ENCODE measurements at places on chromosomes 11 and 22.

DNA sequence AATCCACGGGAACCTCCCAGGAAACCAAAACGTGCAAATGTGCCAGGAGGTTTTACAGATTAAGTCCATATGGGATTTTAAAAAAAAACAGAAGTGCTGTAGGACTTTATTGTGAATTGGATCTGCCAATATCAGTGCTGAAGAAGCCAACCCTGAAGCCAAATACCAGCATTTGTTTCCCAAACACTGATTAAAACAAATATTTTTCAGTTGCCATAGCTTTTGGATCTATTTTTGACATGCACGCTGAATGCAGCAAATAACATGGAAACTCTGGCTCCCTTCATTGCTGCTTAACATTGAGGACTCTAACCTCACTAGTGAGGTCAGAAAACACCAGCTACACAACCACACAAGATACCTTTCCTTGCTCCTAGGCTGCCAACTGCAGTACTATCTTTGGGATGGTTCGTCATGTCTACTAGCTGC lies 28.4 kb upstream of the SIK2 start:
- DNase-seq, result no peak

- no peak for DNase-seq
Observed at GRCh38 chr11:59716051-59716450, 2.4 kb upstream of the OR10V1 start.

- DNase-seq, result no peak
Observed at GRCh38 chr22:40397396-40397795, 27.0 kb downstream of the SGSM3 start.

GRCh38 chr11:111715142-111715816 lies 50.9 kb downstream of the PPP2R1B start:
- DNase-seq, result no peak

DNA sequence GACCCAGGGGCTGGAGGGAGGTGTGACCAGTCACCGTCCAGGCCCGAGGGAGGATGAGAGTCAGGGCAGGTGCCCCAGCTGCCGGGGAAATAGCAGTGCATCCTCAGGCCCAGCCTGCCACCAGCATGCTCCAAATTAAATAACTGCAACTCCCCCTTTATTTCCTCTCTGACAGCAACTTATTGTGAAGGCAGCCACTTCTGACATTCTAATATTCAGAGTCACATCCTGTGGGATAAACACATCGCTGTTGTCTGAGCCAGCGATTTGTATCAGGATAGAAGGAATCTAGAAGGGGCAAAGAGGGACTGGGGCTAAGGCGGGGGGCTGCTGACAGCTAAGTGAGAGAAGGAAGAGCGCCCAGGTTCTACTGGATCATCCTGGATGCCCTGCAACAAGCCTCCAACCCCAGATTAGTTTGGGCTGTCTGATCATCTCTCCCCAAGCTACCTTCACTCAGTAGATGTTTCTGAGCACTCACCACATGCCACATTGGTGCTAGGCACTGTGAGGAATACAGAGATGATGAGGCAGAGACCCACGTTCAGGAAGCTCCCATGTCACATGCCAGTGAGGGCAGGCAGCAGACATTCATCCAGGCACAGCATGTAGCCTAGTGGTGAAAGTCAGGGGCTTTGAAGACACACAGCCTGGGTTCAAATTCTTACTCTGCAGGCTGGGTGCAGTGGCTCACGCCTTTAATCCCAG lies 214.1 kb downstream of the BUD13 start:
- DNase-seq, result no peak

DNA sequence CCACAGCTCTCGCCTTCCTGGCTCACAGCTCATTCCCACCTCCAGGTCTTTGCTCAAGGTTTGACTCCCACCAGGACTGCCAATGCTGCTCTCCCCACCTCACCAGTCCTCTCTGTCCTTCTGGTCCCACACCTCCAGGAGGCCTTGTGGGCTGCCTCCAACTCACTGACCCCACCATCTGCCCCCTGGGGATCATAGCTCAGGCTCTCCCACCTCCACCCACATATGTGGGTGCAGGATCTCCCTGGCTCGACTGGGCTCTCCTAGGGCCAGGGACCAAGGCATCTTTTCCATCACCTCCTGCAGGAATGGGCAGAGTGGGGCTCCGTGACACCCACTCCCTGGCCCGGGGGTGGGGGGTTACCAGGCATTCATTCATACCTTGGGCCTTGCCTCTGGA lies 13.8 kb upstream of the SSTR3 start:
- DNase-seq, result no peak

- DNase-seq, result no peak
Observed at GRCh38 chr11:36086366-36086765, 142.5 kb downstream of the LDLRAD3 start.

GRCh38 chr11:92653454-92653853 lies 316.0 kb upstream of the MTNR1B start:
- DNase-seq, result no peak

DNA sequence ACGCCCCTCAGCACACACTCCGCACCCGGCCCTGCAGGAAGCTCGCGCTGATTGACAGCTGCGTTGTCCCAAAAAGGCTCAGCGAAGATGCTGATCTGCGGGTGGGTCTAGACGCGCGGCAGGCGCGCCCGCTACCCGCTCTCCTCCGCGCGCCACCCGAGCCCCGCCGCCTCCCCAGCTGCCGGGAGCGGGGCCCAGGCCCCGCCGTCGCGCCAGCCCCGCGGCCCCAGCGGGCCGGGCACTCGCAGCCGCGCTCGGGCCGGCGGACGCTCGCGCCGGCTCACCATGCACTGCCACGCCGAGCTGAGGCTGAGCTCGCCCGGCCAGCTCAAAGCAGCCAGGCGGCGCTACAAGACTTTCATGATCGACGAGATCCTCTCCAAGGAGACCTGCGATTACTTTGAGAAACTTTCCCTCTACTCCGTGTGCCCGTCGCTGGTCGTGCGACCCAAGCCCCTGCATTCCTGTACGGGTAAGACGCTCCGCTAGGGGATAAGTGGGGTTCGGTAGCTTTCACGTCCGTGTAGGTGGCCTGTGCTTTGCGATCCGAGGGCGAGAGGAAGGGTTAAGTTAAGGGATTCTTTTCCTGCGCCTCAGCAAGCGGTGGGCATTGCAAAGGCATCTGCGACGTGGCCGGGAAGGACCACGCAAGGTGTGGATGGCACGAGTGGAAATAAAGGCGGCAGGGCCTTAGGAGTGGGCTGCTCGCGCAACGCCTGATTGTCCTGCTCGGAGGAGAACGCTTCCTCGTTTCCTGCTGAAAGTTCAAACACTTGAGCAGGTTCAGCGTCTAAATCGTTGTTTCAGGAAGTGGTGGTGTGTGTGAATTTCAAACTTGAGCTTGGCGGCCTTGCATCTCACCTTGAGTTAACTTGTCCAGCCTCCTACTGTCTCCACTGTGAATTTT lies at the start of gene BARX2:
Gene BARX2, plus strand, starts transcription at position 98 of the 907 bp plus-strand sequence. Its CDS starts 188 bp downstream, at position 286.
- DNase-seq, result no peak

- DNase-seq, result peak; percentile 17
Observed at GRCh38 chr11:2580571-2581001, 119.2 kb downstream of the KCNQ1OT1 start.

- DNase-seq, result no peak
Observed at GRCh38 chr22:33070600-33070999, 12.4 kb upstream of the SYN3 start.

GRCh38 chr11:71286701-71287643 lies 34.6 kb upstream of the SHANK2 start:
- no peak for DNase-seq

- no peak for DNase-seq
Observed at GRCh38 chr11:133360860-133361688, 171.2 kb downstream of the OPCML start.

GRCh38 chr11:128482512-128483191 lies 104.7 kb downstream of the ETS1 start:
- no peak for DNase-seq

DNA sequence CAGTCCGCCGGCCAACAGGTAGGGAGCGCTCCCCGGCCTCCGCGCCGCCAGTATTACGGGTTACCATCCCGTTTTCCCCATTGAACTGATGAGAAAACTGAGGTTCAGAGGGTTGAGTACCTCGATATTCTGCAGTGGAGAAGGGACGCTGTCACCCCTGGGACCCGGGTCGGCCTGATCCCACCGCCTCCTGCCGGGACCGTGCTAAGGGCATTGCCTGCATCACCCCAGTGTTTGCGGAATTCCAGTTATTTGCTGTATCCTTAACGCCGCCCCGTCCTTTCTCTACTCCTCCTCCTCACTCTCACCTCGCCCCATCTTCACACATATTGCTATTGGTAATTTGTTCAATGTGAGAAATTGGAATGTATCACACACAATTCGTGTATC lies 370 bp upstream of the A4GALT start:
- DNase-seq, result no peak

DNA sequence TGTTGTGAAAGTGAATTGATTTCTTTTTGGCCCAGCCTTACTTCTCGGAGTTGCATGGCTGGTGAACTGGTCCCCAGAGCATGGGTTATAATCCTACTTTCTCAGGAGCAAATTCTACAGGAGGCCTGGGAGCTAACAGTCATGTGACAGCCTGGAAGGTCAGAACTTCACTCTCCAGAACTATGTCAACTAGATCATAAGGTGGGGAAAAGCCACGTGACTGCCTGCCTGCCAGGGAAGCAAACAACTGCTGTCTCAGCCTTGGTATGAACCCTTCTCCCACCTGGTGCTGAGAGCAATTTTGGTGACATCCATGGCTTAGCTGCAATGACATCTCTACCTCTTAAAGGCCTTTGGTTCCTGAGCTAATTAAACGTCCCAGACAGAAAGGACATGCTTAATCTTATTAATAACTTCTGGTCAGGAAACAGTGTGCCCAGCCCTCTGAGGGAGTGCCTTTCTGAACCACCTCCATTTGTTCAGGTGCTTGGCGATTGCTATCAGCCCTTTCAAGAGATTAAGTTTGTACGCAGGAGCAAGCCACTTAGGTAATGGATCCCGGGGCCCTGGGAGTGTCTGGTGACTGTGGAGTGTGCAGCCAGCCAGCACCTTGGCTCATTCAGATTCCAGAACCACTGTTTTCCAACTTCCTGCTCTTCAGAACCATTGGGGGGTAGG lies 1.4 kb upstream of the CREB3L1 start:
- DNase-seq, result no peak

DNA sequence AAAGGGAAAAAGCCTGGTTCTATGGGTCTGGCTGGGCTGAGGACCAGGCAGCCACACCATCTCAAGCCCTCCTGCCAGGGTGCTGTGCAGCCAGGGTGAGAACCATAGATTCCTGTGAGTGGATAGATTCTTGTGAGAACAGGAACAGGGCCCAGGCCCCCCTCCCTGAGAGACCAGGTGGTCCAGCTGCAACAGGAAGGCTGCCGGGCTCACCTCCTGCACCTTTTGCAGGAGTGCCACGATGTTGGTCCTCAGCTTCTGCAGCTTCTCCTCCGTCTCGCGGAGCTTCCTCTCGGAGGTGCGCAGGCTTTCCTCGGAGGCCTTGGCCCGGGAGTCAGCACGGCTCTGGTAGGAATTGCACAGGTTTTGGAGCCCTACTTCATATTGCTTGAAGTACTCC lies 40.8 kb downstream of the MORC2 start:
- DNase-seq, result no peak

DNA sequence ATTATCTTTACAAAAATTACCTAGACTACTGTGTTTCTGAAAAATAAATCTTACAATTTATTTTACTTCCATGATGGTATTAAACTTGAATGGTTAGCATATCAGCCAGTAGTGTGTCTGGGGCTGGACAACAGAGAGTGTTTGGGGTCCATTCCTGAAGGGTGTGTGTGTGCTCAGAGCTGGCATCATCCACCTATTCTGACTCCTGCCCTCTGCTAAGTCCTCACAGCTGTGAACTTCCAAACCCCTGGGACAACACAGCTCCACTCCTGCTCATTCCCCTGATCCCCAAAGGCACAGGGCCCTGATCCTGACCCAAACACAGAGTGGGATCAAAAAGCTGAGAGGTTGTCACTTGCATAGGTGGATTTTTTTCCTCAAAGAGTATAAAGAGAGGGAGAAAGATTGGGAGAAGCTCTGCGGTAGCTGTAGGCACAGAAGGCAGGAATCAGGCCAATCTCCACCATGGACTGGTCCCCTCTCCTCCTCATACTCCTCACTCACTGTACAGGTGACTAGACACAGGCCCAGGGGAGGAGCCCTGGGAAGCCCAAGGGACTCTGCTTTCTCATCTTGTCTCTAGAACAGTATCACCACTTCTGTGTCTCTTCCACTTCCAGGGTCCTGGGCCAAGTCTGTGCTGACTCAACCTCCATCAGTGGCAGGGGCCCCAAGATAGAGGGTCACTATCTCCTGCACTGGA lies 55.7 kb upstream of the TOP3B start:
- DNase-seq, result no peak

- DNase-seq, result no peak
Observed at GRCh38 chr22:37301144-37301830, 19.0 kb downstream of the CYTH4 start.

GRCh38 chr11:15828215-15828853 lies 528.0 kb downstream of the SOX6 start:
- DNase-seq, result no peak

DNA sequence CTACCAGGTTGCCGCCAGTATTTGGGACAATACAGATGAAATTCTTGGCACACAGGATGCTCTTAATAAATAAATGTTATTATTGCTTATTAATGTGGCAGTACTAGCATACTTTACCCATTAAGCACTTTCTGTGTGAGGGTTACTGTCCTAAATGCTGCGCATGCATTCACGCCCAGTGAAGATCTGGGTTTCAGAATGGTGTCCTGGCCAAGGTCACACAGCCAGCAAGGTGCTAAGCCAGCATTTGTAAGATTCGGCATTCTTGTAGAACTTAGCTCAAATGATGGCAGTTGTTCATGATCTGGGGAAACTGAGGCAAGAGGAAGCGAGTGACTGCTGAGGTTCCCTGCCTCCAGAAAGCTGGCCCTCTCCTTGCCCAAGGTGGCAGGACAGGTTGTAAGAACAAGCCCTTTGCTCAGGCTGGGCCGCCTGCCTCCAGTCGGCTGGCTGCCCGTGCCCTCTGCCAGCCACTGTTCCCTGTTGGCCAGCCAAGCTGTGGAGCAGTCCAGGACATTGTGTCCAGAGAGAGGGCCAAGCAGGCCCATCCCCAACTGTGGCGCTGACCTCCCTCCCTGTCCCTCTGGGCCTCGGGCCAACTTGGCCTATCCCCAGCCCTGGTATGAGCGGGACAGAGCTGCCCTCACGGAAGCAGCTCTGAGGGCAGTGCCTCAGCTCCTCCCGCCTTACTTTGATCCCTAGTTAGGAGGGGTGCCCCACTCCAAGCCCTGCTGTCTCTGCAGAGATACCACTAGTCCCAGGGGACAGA lies 28.8 kb downstream of the TOB2 start:
- no peak for DNase-seq

DNA sequence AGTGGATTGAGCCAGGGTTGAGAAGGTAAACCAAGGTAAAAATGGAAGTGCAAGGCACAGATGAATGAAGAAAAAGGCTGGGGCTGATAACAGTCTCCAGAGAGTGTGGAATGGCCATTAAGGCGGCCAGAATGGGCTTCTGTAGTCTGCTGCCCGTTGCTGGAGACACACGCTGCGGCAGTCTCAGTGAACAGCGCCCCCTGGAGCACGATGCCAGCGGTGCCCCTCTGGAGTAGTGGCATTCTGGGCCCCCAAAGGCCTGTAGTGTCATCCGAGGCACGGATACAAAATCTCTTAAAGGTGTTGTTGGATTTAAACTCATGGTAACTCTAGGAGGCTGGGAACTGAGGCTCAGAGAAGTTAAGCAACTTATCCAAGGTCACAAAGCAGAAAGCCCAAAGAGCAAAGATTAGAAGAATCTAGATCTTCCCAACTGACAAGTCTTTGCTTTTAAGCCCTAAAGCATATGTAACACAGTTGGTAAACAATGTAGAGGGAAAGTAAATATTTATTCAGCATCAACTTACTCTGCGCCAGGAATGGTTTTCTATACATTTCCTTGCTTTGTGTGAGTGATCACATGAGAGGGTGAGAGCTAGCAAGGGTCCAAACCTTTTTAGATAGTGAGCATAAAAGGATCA lies 18.2 kb downstream of the KCNJ1 start:
- peak; percentile 47 for DNase-seq
